ENCODE measurements at places on chromosomes 1 and 21.
A peak's percentile ranks its signal among the peaks of the same experiment; 100 is the strongest.

DNA sequence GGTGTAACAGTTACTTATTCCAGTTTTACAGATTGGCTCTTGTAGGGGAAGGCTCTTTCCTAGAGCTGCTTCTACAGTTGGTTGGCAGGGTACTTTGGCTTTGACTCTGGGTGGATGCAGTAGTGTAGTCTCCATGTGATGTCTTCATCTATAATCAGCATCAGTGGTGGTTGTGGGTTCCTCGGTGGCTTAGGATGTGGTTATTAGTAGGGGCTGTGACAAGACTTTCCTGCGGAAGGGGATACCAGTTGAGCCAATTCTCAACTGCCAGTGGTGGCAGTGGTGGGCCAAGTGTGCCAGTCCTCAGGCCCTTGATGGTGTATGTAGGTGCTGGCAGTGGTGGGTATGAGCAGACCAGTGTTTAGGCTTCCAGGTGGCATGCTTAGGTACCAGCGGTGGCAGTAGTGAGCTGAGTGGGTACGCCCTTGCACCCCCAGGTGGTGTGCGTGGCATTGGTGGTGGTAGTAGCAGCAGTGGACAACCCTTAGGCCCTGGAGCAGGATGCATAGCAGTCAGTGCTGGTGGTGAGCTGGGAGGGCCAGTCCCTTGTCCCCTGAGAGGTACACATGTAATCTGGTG is 27.2 kb upstream of the KLF18 start:
- DNase-seq, result no peak

DNA sequence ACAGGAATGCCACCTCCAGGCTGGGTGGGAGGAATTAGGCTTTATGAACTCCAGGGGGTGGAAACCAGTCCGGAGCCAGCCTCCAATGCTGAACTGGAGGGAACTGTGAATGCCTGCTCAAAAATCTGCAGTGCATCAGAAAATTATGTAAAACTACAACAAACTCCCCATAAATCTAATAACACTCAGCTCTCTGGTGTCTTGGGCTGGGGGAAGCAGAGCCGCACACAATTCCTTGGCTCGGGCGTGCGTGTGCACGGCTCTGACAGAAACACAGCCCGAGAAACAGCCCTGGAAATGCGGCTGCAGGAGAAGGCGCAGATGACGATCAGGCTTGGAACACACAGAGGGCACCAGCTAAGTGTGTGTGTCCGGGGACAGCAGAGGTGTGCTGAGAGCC is 127.6 kb upstream of the VAMP3 start:
- DNase-seq, result no peak

DNA sequence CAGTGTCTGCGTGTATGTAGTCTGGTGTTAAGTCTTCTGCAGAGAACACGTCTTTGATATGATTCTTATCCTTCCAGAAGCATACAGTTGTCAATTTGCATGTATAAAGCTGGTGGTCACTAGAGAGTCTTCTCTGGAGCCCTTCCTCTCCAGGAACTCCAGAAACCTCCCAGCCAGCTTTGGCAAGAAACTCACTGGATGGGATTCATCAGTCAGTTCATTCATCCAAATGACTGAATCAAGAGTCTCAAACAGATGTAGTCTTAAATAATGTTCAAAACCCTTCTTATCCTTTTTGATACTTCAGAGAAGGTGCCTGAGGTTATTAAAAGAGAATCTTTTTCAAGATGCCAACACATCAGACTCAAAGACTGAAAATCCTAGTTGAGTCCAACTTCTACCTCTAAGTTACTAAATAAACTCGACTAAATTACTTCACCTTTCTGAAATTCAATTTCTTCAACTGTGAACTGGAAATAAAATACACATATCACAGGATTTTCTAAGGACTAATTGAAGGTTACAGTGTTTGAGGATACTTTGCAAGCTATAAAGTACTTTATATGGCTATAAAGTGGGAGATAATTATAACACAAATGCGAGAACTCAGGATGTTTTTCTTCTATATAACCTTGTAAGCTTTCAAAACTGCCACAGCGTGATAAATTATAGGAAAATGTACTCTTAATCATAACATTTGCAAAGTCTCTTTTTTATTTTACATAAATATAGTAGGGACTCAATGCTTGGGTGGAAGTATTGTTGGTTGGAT is 252.4 kb downstream of the FGGY start:
- no peak for DNase-seq

- DNase-seq, result no peak
Measured at GRCh38 chr1:167782946-167783345, 61.2 kb downstream of the MPZL1 start.

- no peak for DNase-seq
Measured at GRCh38 chr1:186104459-186104858, 270.6 kb downstream of the TPR start.

GRCh38 chr1:237717106-237717505 is 173.6 kb downstream of the ZP4 start:
- DNase-seq, result no peak

DNA sequence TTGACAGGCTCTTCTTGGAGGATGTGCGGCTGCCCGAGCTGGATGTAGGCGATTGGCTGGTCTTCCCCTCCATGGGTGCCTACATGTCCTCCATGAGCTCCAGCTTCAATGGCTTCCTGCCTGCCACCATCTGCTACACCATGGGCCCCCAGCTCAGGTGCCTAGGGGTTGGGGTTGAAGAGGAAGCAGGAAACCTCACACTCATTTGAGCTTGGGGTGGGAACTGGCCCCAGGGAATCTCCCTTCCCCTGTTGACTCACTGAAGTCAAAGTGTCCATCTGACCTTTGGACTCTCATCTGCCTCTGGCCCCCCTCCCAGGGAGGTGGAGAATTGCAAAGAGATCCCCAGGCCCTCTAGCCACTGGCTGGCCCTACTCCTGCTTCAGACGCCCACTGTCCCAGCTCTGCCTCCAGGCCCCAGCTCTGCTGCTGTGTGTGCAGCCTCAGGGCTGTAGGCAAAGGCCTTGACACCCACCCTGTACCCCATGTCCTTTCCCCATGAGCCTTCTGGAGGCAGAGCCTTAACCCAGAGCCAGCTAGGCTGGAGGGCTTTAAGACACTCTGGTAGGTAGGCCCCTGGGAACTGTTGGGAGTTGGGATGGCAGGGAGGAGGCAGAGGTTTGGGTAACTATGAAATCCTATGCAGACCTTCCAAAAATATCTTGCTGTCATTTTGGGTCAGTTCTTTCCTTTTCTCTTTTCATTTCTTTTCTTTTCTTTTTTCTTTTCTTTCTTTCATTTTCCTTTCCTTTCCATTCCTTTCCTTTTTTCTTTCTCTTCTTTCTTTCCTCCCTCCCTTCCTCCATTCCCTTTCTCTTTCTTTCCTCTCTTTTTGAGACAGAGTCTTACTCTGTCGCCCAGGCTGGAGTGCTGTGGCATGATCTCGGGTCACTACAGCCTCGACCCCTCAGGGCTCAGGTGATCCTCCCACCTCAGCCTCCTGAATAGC is 66.9 kb upstream of the TINAGL1 start:
- no peak for DNase-seq

DNA sequence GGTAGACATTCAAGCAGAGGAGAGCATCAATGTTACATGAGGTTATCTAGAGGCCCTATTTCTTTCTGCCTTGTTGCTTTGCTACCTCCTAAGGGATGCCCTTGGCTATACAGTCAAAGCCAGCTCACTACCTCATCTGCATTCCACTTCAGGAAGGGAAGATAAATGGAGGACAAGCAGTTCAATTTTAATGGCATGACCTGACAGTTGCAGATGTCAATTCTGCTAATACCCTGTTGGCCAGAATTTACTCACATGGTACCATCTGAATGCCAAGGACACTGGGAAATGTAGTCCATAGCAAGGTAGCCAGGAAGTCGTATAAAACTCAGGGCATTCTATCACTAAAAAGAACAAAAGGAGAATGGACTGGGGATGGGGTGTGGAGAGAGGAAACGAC is 31.5 kb downstream of the PALMD start:
- DNase-seq, result no peak

GRCh38 chr1:235712812-235713211 is 63.2 kb upstream of the GNG4 start:
- DNase-seq, result no peak

DNA sequence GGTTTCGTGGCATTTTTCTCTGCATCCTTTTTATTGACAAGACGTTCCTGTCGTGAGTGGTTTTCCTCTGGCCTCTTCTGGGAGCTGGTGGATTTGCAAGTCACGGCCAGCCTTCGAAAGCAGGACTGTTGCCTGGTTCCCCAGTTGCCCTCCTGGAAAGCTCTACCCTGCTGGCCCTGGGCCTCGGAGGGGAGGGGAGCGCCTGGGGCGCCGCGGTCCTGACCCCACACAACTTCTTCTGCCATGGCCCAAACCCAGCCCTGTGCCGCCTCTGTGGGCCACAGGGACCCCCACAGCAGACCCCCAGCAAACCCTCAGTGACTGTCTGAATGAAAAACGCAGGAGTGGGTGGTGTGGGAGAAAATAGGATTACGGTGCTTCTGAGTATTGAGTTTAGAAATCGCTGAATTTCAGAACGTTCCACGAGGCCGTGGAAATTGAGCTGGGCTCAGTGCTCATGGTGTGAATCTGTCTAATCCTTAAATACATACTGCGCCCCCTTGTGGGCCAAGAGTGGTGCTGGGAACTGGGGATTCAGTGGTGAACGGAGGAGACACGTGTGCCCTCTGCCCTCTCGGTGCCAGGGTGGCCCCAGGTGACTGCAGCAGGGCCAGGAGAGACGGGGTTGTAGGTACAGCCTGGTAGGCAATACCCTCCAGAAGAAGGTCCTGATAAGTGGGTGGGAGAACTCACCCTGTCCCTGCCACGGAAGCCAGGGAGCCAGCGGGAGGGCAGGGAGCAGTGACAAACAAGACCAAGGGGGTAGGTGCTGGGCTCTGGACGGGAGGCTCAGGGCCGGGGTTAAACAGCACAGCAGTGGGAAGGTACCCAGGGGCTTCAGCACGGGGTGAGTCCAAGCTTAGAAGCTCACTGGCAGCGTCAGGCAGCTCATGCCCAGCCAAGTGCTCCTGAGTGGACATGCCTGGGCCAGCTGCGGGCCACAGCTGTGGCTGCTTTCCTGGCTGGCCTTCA is 101.2 kb upstream of the COL6A1 start:
- peak; percentile 65 for DNase-seq

DNA sequence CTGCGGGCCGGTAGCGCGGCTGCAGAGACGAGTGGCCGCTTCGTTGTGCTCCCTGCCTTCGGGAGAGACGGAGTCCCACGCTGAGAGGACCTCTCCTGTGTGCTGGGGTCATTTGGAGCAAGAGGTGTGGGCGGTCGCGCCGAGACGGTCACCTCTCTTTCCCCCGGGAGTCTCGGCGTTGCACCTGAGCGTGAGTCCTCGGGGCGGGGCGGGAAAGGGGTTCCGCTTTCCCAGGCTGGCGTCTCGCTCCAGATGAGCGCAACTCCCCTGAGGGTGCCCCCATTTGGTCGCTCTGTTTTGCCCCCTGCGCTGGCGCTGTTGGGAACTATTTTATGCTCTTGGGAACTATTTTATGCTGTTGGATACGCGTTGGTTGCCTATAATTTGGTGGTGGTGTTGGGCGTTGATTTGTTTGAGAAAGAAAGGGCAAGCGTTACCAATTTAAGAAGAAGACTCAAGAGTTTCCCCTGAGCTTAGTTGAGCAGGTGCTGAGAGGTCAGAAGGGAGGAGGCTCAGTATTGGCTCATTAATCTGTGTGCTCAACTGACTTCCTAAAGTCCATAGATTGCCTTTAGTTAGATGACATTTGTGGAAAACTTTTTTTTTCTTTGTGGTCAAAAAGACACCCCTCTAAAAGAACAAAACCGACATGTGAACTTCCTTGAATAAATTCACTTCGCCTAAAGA is 683 bp downstream of the LRRC8B start:
- DNase-seq, result no peak

DNA sequence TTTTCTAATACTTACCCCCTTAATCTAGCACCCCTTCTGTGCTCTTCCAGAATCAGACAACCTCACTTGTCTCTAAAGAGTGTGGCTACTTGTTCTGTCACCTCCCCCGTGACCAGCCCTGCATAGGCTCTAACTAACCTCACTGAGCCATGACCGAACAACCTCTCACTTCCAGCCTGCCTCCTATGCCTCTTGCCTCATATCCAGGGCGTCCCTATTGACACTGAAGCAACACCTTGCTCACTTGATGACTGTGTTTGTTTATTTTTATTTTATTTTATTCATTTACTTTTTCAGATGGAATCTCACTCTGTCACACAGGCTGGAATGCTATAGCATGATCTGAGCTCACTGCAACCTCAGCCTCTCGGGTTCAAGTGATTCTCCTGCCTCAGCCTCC is 235.1 kb upstream of the B3GALT2 start:
- no peak for DNase-seq

DNA sequence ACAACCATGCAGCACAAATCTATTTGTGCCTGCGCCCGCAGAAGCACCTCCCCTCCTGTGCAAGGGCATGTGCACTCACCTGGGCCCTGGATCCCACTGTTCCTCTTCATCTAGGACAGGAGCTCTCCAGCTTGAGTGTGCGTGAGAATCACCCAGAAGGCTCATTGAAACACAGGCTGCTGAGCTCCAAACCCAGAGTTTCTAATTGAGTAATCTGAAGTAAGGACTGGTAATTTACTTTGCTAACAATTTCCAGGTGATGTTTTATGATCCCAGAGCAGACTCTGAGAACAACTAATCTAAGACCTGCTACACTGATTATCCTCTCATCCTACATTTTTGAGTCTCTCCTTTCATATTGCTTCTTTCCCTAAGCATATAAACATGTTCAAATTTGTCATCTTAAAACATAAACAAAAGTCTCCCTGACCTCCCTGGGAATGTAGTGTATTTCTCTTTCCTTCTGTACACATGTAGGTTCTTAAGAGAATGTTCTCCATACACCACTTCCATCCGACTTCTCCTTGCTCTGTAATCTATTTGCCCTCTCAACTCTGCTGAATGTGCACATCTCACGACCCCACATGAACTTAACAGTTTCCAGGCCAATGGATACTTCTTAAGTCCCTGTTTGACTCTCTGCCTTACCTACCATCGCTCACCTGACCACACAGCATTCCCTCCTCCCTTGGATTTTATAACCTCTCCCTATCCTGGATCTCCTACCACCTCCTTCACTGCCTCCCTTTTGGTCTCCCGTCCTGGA is 522.5 kb downstream of the SMYD3 start:
- no peak for DNase-seq

GRCh38 chr1:54168206-54168965 is 15.6 kb upstream of the CDCP2 start:
- no peak for DNase-seq

- DNase-seq, result no peak
Measured at GRCh38 chr1:218284377-218284916, 646 bp upstream of the RRP15 start.

- DNase-seq, result no peak
Measured at GRCh38 chr21:45997205-45997494, 15.6 kb downstream of the COL6A1 start.

DNA sequence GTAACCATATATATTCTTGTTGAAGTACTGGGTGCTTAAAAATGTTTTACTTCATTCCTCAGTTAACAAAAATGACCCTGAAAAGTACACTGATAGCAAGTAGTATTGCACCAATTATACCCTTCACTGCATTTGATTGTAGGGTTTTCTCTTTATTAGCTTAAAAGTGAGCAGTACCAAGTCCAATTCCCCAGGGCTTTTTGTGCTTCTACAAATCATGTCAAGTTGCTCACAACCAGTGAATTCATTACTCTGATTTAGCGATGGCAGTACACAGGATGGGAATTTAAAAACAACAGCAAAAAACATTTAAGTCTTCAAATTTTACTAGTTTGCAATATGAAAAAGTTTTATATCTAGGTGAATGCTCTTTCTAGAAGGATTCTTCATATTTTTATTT is 436.4 kb downstream of the PTBP2 start:
- DNase-seq, result no peak
